Kidney (tissue), 22 donors: ENCODE measurements at places on chromosomes 13 and 19. TPM values are rescaled to one million over a fixed set of nuclear protein-coding genes. Genes with fewer than 3 reads are reported as not detected.
A peak's percentile ranks its signal among the peaks of the same experiment; 100 is the strongest.

GJA3 gene
- 1.1 TPM for polyA plus RNA-seq

RNF17 gene
- not detected for polyA plus RNA-seq

CDC16 gene
- 49.3 TPM for polyA plus RNA-seq

ATP8B3 gene
- 0.24 TPM for polyA plus RNA-seq

HSPB6 gene
- polyA plus RNA-seq: 53.1 TPM

ATP4B gene
- 0.45 TPM for polyA plus RNA-seq

ZNF575 gene
- 2.8 TPM for polyA plus RNA-seq

GRCh38 chr19:6667114-6667627, 2.8 kb downstream of the TNFSF14 start:
- DNase-seq: no peak

DNA sequence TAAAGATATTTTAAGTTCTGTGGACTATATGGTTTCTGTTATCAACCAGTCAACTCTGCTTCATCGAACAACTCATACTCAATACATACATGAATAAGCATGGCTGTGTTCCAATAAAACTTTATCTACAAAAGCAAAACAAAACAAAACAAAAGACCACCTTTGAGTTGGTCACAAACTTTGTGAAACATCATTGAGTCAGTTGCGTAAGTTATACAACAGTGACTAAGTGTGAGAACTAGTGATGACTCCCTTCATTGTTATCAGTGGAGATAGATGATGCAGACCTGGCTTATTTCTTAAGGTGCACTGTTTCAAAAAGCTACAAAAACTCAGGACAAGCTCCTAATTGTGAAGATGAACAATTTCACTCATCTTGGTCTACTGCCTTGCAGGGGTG, 14.5 kb upstream of the KLK4 start:
- no peak for DNase-seq

DNA sequence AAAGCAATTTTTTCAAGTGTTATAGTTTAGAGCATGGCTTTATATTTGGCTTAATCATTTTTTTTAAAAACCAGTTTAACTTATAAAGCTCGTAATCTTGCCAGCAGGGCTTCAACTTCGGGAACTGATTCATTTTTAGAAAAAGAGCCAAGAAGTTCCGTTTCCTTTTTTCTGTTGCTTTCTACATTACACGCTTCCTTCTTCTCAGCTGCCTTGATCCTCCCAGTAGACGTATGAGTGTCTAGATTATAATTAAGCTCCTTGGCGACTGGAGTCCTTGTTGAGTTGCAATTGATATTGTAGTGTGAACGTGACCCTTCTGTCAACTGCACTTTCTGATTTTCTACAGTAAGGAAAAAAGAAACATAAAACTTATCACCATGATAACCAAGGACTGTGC, 497.2 kb downstream of the DIAPH3 start:
- no peak for DNase-seq

- DNase-seq: peak; percentile 100
These were observed at the start of the genes SYNGR4 and TMEM143 for GRCh38 chr19:48363810-48364597. SYNGR4 (plus strand) TSS chr19:48364367; CDS start chr19:48365843, 1,476 bp downstream. TMEM143 (minus strand) TSS chr19:48363940; CDS start chr19:48363920, 20 bp downstream.

- DNase-seq: no peak
These were observed 8.8 kb downstream of the GIPR start for GRCh38 chr19:45676851-45677263.

- DNase-seq: peak; percentile 93
These were observed 2.2 kb downstream of the HIF3A start for GRCh38 chr19:46299004-46299509.

- no peak for DNase-seq
These were observed 11.4 kb downstream of the NDFIP2 start for GRCh38 chr13:79492313-79492798.

GRCh38 chr19:7533281-7533885, 2.1 kb upstream of the PNPLA6 start:
- DNase-seq: peak; percentile 70

DNA sequence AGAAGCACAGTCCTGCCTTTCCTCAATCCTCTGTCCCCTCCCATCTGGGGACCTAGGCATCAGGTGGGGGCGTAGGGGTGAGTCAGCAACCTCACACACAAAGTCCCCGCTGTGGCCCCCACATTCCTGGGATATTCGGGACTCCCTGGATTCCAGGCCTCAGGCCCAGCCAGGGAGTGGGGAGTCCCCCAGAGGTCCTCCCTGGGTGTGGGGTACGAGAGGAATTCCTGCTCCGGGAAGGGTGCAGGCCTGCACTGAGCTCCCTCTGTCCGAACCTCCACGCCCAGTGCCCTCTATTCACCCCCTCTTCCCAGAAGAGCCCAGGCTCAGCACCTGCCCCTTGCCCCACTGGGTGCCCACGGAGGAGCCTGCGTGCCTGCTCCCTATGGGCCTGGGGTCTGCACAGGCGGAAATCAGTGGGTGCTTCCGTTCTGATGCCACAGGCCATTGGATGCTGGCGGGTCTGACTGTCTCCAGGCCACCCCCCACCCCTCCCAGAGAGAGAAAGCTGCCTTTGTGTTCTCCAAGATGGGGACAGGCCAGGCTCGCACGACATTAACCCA, 3.4 kb downstream of the CADM4 start:
- DNase-seq: peak; percentile 26

GRCh38 chr13:27404680-27405079, 19.7 kb upstream of the GTF3A start:
- DNase-seq: no peak

GRCh38 chr19:44566984-44567383, 37.5 kb upstream of the CEACAM20 start:
- no peak for DNase-seq

DNA sequence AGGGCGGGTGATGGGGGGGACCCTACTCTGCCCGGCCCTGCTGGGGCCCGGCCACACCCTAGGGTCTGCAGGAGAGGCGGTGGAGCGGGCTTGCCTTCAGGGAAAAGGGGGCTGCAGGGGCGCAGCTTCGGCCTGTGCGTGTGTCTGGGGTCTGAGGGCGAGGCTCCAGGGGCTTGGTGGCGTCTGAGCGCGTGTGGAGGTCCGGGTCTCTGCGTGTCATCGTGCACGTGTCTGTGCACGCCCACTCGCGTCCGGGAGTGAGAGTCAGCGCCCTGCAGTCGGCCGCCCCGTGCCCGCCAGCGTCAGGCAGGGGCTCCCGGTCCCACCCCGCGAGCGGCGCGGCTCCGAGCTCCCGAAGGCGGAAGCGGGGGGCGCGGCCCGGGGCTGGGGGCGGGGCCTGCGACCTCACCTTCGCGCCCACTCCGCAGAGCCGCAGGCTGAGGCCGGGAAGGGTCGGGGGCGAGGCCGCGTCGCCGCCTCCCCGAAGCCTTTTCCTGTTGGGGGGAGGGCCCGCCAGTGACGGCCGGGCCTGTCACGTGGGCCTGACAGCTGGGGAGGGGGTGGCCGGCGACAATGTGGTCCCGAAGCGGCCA, at the start of gene ARHGAP45:
TSS of gene ARHGAP45 (plus strand) at position 420 of the 593 bp plus-strand sequence. CDS start 239 bp downstream, outside the sequence.
- no peak for DNase-seq

DNA sequence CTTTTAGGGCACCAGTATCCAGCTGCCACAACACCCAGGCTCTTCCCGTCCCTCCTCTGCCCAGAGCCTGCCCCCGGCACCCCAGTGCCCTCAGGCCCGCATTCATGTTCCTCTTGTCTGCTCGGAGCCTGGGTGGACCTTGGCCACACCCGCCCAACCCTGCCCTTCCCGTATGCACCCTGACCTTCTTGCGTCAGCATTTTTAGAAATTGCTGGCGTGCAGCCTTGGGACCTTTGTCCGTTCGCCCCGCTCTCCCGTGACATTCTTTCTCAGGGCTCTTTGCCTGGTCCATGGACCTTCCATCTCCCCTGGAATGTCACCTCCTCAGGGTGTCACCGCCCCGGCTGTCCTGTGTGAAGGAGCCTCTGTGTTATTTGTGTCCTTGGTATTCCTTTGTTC, 7.6 kb downstream of the NUCB1 start:
- no peak for DNase-seq

- DNase-seq: no peak
These were observed 8.2 kb downstream of the SPPL2B start for GRCh38 chr19:2336528-2337328.

- no peak for DNase-seq
These were observed 12.9 kb downstream of the CEACAM1 start for GRCh38 chr19:42515241-42515832.

- no peak for DNase-seq
These were observed 250.0 kb downstream of the DNAJC15 start for GRCh38 chr13:43273362-43273761.

DNA sequence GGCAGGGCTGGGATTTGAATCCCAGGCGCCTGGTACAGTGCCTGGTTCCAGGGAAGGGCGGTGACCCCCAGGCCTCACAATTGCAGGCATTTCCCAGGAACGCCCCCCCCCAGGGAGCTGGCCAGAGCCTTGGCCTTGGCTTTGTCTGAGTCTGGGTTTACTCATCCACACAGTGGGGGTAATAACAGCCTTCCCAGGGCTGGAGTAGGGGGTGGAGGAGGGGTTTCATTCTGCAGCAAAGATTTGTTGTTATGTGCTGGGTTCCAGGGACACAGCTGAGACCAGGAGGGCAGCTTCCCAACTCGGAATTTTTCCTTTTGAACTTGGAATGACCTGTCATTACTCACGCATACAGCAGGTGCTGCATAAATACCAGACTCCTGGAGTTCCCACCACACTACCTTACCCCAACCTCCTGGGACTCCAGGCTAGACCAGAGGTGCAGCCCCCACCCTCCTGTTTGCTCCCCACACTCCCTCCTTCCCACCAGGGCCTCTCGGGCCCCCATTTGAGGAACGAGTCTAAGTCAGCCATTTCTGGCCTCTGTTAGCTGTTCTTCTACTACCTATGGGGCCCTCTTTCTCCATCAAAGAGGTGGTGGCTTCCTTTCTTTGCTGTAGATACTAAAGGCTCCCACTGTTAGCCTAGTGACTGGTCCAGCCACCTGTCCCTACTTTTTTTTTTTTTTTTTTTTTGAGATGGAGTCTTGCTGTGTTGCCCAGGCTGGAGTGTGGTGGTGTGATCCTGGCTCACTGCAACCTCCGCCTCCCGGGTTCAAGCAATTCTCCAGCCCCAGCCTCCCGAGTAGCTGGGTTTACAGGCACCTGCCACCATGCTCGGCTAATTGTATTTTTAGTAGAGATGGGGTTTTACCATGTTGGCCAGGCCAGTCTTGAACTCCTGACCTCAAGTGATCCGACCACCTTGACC, 1.6 kb upstream of the ADAMTS10 start:
- peak; percentile 58 for DNase-seq

- DNase-seq: peak; percentile 80
These were observed 97.2 kb downstream of the EPSTI1 start for GRCh38 chr13:42894765-42895243.

DNA sequence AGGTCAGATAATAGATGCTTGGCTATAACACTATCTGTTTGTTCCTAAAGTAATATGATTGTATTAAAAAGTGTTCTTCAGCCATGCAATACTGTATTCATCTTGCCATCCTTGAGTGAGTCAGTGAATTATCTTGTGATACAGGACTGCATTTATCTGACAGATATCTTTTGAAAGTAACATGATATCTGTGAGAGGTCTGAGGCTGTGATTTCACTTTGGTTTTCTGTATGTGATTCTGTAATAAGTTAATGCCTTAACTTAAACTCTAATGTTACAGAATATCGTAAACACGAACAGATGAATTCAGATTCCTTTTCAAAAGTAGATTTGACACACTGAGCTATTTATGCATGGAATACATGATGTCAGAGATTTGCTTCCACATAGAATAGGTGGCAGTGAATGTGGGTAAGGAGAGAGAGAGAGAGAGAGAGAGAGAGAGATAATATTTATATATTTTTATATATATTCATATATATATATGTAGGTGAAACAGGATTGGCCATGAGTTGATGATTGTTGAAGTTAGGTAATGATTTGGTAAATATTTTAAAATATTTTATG, 97.9 kb upstream of the RNF113B start:
- DNase-seq: no peak

GRCh38 chr19:33580645-33581037, 41.1 kb upstream of the CHST8 start:
- no peak for DNase-seq

GRCh38 chr19:52638601-52639000, 446 bp upstream of the ZNF83 start:
- DNase-seq: no peak

DNA sequence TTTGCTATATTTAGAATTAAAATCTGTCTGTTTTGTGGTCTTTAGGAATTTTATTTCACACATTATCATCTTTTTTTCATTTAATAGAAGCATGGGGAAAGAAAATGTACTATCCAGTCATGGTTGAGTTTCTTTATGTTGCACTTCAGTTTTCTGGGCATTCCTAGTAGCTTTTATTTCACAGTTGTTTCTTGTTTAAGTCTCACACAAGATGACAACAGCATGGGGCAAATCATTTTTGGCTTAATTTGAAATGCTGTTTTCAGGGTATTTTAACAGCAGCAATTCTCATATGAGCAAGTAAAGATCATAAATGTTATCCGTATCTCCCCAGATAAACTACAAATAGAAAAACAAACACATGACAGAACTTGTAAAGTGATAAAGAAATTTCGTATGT, 1600.2 kb downstream of the PCDH9 start:
- DNase-seq: no peak

- DNase-seq: no peak
These were observed 185.2 kb upstream of the SOX1 start for GRCh38 chr13:111881700-111882099.

GRCh38 chr13:35714588-35715377, 238.3 kb upstream of the MAB21L1 start:
- DNase-seq: peak; percentile 15

- no peak for DNase-seq
These were observed 1.1 kb downstream of the ZNF444 start for GRCh38 chr19:56142087-56142787.

- peak; percentile 71 for DNase-seq
These were observed 1.3 kb downstream of the KLK6 start for GRCh38 chr19:50967929-50968715.

DNA sequence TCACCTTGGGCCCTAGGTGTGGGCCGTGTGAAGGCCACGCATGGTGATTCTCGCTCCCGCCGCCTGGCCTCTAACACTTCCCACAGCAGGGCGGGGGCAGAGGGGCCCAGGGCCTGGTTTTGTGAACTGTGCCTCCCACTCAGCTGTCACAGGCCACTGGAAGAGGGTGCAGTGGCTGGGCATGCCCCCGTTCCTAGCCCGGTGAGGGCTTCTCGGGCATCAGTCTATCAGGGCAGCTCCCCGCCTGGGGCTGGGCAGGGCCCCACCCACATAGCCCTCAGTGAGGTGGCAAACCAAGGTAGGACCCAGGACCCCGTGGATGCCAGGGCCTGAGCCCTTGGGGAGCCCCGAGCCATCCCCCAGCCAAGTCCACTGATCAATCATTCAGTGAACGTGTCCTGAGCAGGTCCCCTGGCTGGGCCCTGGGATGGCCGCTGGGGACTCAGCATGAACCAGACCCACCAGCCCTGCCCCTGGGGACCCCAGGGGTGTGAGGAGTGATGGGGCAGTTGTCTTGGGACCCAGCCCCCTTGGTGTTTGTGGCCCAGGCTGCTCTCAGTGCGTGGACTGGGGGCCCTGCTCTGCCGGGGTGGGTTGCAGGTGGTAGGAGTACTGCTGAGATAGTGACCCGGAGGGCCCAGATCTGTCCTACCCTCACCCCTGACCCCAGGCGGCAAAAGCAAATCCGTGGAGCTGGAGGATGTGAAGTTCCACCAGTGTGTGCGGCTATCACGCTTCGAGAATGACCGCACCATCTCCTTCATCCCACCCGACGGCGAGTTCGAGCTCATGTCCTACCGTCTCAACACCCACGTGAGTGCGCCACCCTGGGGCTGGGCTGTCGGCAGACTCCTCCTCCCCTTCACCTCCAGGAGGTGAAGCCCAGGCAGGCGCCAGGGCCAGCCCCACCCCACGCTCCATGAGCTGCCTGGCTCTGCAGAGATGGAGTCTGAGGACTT, 29.4 kb downstream of the AP1M1 start:
- DNase-seq: no peak
